ENCODE measurements at places on chromosomes 12 and 14.

- DNase-seq = no peak
Observed at GRCh38 chr12:7242176-7243101, 53.0 kb downstream of the PEX5 start.

DNA sequence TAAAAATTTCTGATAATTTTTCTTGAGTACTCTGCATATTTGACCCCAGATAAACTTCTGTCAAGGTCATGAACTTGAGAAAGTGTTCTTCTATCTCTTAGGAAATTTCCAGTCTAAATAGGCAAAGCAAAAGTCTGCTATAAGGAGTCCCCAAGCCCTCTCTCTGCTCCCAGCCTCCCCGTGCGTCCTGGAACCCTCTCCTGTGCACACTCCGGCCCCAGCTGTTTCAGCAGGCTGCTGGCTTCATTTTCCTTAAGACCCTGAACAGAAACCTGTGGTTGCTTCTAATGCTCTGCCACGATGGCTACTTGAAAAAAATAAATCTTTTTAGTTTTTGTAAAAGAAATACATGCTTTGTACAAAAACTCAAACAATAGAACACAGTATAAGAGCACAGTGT is 14.7 kb downstream of the KRT2 start:
- DNase-seq = no peak

- no peak for DNase-seq
Observed at GRCh38 chr12:80313209-80313608, 130.8 kb upstream of the PTPRQ start.

DNA sequence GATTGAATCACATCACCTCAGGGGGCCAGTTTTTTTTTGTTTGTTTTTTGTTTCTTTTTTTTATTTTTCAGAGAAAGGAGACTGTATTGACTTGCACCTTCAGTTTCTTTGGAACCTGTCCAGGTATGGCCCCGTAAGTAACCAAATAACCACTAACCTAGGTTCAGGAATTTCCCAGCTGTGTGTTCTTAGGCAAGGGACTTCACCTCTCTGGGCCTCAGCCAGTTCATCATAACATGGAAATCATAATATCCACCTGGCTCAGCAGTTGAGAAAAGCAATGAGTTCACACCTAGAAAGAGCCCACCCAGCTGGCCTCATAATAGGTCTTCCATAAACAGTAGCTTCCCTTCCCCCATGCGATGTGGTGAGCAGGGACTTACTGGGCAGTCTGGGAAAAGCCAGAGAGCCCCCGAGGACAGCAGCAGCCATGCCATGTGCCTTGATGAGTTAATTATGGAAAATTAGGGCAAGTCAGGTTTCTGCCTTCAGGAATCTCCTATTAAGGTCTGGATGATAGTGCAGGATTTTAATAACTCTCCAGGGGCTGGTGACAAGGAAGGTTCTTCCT is 27.4 kb upstream of the WSCD2 start:
- no peak for DNase-seq

DNA sequence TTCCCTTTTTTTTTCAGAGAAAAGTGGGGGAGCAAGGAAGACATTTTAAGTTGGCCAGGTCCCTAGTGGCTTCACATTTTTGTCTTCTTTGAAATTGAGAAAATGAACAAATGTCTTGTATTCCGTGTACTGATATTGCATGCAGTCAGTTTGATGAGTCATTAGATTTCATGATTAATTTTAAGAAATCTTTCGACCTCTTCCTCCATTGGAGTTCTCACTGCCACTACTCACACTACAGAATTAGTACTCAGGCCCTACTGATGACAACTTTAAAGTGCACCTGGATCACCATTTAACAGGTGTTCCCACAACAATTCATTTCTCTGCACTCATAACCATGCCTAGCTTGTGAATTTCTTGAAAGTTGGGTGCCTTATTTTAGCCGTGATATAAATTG is 50.5 kb downstream of the SAMD4A start:
- no peak for DNase-seq

DNA sequence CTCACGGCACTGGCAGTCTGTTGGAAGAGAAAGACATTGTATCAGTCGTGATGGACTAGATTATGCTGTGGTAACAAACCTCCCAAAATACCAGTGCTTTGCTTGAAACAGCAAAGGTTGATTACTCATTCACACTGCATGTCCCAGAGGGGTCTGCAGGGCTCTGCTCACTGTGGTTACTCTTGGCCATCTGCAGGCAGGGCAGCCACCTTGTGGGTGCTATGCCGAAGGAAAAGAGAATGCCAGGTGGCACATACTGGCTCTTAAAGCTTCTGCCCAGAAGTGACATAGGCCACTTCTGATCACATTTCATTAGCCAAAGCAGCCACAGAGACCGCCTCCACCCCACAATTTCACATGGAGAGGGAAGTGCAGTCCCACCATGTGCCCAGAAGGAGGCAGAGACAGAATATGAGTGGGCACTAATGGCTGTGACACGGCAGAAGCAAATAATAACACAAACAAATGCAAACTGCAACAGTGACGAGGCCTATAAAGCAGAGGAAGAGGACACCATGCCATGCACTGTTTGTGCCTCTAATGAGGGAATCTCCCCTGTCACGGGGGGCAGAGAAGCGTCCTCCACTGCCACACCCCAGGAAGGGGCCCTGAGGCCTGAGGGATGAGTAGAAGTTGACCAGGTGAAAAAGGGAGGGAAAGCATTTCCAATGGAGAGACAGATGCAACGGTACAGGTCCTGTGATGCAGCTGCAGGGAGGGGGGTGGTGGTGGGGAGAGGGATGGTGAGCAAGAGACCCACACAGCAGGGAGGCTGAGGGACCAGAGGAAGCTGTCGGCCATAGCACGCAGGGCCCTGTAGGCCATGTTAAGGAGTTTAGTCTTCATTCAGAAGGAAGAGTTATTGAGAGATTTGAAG is 51.7 kb upstream of the KICS2 start:
- DNase-seq = no peak

DNA sequence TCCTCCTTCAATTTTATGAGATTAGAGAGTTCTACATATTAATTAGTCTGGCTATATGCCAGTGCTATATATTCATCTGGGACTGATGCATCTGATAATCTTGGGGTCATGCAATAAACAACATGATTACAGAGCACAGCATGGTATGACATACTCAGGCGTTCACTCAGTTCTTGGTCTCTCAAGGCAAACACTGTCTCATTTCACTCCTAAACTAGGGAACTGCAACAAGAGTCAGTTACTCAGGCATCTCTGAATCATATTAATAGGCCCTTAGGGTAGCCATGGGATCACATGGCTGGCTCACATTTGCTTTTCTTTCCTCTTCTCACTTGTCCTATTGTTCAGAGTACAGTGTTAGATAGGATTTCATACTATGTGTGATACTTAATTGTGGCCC is 91.8 kb upstream of the TMEM260 start:
- DNase-seq = no peak

DNA sequence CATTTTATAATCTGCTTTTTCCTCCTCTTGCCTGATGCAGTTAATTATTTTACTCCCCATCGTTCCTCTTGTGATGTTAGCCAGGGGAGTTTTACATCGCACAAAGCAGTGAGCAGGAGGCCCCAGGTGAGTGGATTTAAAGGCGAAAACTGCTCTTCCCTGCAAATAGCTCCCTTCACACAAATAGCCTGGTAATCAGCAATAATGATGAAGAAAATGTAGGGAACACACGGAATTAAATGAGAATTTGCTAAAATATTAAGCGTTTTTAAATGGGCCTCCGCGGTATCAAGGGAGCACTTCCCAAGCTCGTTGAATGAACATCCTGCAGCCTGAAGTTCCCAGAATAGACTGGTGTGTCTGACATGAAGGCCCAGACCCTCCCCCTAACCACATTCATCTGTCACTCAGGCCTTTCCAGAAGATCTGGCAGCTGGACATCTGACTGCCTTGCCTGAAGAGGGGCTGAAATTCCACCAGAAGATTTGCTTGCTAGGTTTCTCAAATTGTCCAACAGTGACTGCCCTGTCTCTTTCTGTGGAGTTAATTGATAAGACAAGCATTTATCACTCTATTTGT is 127.2 kb downstream of the CCDC60 start:
- DNase-seq = no peak

DNA sequence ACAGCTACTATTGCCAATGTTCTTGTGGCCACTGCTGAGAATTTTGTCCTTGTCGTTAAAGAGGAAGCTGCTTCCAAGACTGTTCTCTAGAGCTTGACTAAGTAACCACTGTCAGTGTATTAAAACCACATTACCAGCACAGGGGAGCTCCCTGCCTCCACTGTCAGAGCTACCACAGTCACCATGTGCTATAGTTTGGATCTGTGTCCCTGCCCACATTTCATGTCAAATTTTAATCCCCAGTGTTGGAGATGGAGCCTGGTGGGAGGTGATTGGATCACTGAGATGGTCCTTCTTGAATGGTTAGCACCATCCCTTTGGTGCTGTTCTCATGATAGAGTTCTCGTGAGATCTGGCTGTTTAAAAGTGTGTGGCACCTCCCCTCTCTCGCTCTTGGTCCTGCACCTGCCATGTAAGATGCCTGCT is 23.2 kb upstream of the RAP1B start:
- DNase-seq = no peak

DNA sequence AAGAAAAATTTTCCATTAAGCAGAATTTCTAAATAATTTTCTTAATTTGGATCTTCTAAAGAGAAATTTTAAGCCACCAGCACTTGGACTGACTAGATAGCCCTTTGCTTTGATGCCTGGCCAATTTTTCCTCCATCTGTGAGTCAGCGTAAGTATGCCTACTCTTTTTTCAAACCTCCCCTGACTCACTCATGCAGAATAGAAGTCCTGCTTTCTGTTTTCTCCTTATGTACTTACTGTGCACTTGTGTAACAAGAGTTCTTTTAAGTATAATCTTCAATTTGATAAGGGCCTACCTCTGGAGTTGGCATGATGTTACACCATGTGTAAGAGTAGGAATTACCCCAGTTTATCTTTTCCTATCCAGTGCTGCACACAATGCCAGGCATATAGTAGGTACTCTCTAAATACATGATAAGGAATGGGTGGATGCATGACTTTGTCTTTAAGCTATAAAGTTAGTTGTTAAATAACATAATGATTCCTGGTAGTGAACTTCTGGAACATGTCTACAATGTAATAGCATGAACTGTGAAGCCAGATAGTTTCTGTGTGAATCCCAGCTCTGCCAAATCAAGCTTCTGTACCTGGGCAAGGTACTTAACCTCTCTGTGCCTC is 329.6 kb downstream of the TMTC2 start:
- no peak for DNase-seq

GRCh38 chr14:91229743-91230200 is 14.7 kb downstream of the GPR68 start:
- no peak for DNase-seq

DNA sequence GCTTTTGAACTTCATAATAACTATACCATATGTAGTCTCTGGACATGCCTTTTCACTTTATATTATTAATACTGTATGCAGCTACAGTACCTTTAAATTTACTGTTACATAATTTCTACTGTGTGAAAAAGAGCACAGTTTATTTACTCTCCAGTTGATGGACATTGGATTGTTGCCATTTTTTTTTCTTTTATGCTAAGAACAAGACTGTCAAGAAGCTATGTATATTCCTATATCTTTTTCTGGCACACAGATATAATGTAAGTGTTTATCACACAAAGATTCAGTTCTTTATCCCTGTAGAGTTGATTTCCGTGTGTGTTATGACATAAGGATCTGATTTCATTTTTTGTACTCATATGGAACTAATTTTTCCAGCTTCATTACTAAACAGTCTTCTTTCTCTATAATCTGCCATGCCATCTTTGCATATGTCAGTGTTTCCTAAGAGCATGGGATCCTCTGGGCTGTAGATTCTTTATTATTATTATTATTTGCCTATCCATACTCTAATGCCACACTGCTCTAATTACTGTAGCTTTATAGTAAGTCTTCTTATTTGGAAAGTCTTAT is 593.0 kb upstream of the ATP2B1 start:
- no peak for DNase-seq

GRCh38 chr12:118183711-118184110 is 47.8 kb downstream of the PEBP1 start:
- no peak for DNase-seq

GRCh38 chr12:64081008-64081404 is 141.1 kb downstream of the KICS2 start:
- DNase-seq = no peak

DNA sequence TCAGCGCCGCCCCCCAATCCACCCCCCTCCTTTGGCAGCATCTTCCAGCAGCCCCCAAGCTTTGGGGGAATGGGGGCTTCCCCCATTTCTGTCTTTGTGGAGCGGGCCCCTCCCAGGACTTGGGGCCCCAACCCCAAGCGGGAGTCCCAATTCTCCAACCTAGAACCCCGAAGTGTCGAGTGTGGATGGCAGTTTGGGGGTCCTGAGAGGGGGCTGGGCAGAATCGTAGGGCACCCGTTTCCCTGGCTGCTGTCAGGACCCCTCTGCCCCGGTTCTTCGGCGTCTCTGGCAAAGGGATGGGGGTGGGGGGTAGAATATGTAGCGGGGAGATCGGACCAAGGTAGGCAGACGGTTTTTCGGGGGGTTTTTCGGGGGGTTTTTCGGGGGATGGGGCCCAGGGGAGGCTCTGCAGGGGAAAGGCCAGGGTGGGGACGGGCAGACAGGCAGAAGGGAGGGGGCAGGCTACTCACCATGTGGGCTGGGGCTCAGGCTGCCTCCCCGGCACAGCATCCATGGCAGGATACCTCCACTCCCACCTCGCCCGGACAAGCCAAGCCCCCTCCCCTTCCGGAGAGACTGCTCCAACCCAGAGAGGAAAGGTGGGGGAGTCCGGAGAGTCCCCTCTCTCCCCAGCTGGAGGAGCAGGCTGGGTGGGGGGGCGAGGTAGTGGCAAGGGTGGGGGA is 739 bp downstream of the JPH4 start:
- no peak for DNase-seq

All from midbrain (tissue), 1 donor.